A549 (cell line): ENCODE measurements at places on chromosomes 1 and 21.
A peak's percentile ranks its signal among the peaks of the same experiment; 100 is the strongest.

DNA sequence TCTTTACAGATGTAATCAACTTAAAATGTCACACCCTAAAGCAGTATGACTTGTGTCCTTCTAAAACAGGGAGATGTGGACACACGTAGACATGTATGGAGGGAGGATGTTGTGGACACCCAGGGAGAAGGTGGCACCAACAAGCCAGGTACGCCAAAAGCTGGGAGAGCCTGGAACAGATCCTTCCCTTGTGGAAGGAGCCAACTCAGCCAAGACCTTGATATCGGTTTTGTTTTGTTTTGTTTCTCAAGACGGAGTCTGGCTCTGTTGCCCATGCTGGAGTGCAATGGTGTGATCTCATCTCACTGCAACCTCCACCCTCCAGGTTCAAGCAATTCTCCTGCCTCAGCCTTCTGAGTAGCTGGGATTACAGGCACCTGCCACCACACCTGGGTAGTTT is 45.6 kb downstream of the CHAF1B start:
- DNase-seq = no peak

- DNase-seq = no peak
Measured at GRCh38 chr1:173162601-173163000, 44.5 kb downstream of the TNFSF4 start.

GRCh38 chr1:33255347-33256220 is 708 bp upstream of the ZNF362 start:
- DNase-seq = peak; percentile 80

- no peak for DNase-seq
Measured at GRCh38 chr1:49102752-49103151, 326.1 kb upstream of the BEND5 start.

DNA sequence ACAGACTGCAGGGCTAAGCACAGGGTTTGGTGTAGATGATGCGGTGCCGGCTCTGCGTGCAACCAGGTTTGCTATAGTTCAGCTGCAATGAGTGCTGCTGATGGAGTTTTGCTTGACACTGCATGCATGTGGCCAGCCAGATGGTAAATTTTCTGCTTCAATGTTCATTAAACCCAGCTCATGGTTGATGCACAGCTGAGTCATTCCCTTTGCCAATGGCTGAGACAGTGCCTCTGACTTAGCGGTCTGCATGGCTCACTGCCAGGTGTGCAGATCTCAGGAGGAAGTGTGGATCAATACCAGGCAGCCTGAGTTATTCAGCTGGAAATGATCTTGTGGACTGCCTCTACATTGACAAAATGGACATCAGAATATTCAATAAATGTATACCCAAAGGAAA is 172.7 kb upstream of the ZP4 start:
- no peak for DNase-seq

DNA sequence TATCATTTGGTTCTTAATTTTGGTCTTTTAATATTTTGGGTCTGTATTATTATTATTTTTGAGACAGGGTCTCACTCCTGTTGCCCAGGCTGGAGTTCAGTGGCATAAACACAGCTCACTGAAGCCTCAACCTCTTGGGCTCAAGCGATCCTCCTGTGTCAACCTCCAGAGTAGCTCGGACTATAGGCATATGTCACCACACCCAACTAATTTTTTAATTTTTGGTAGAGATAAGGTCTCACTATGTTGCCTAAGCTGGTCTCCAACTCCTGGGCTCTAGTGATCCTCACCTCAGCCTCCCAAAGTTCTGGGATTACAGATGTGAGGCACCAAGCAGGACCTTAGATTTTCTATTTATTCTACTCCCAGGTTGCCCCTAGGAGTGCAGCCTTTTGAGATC is 2.7 kb upstream of the ILF2 start:
- DNase-seq = no peak
